NCI-H524 treated with DMSO at 0.1 percent for 48 hours (cell line): ENCODE measurements at places on chromosomes 12 and 14.

- DNase-seq: no peak
Measured at GRCh38 chr12:31491841-31492598, 98.9 kb downstream of the DENND5B start.

GRCh38 chr14:35971965-35972630 is 146.0 kb downstream of the BRMS1L start:
- DNase-seq: no peak

DNA sequence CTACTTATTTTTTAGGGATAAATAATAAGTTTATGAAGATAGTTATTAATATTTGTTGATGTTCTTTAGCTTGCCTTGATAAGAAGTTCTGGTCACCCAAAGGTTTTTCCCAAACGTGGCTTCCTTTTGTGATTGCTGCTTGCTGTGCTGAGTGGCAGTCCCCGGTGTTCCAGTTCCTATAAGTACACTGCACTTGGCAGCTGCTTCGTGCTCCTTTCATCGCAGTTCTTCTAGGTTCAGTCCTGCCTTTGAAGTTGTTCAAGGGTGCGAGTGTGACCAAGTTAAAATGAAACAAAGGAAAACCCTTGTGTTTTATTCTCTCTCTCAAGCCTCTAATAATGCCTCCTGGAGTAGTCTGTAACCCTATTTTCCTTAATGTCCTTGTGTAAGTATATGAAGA is 128.5 kb upstream of the ATF1 start:
- no peak for DNase-seq

GRCh38 chr12:19894050-19894449 is 454.8 kb downstream of the AEBP2 start:
- DNase-seq: no peak

DNA sequence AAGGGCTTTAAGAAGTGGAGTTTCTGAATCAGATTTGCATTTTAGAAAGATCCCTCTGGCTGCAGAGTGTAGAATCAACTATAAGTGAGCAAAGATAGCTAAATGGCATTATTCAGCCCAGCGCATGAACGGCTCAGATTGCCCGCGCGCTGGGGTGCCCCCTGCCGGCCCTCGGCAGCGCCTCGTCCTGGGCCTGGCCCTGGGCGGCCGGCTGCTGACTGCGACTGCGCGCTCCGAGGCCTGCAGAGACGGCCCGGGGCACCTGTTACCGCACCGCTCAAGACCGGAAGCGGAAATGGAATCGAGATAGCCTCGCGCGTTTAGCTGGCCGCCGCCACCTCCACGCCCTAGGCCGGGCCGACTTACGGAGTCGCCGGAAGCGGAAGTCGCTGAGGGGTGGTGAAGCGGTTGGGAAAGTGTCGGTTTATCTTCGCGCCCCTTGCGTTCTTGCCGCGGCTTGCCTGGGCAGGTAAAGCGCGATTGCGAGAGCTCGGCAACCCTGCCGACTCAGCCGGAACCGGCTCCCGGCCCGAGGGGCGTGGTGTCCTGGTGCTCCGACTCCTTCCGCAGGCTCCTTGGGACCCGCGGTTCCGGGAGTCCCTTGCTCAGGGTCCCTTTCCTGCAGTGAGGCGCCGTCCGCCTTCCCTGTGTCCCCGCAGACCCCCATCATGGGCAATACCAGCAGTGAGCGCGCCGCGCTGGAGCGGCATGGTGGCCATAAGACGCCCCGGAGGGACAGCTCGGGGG is at the start of gene PRKAB1:
PRKAB1 (plus strand) TSS at position 557 of the 747 bp plus-strand sequence; CDS start at position 669, 112 bp downstream.
- DNase-seq: peak; percentile 77

DNA sequence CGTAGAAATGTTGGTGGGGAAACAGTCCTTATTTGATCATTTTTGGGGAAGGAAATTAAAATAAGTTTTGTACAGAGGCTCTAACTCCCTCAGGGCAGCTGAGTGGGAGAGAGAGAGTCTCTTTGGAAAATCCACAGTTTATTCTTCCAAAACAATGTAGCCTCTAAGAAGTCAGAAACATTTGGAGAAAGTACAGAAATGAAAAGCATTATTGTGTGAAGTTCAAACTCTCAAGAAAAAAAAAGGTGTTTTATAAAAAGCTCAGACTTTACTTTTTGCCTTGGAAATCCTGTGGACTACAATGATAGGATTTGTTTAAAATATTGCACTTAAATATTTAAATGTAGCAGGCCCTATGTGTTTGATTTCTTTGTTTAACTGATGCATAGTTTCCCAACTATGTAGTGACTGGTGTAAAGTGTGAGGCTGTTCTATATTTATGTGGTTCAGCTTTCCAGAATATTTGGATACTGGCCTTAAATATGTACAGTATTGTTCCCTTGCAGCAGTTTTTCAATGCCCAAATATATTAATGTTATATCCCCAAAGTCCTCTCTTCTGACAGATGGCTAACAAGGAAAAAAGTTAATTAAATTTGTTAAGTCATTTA is 82.0 kb upstream of the OTOGL start:
- DNase-seq: no peak
